ENCODE measurements at places on chromosomes 1 and 21. TPM values are rescaled to one million over a fixed set of nuclear protein-coding genes. Genes with fewer than 3 reads are reported as not detected.

DNA sequence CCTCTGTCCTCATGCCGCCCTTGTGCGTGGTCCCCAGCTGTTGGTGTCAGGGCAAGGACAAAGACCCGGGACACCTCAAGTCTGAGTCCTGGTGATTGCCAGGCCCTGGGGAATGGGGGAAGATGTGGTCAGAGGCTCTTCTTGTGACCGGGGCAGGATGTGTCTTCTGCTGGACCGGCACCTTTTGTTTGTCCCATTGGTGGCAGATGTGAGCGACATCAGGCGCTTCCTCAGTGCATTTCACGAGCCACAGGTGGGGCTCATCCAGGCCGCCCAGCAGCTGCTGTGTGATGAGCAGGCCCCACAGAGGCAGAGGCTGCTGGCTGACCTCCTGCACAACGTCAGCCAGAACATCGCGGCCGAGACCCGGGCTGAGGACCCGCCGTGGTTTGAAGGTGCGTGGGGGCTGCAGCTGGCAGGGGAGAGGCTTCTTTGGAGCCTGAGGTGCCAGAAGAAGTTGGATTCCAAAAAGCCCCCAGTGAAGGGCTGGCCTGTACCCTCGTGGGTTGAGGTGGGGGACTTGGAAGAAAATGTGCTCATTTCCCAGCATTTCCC is 8.4 kb downstream of the DFFB start:
- DNase-seq = no peak

DNA sequence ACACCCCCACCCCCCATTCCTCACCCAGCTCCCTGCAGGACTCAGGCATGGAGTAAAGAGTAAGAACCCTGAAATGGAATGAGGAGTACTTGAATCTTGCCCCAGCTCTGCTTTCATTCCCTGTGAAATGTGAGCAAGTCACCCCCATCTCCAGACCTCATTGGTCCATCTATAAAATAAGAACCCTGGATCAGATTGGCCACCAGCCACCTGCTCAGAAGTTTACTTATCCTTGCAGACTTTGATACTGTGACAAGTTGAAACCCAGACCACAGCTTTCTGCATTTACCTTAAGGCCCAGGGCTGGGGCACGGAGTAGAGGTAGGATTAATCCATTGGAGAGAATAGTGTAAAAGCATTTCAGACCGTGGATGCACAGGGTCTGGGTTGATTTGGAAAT is 2.2 kb downstream of the KISS1 start:
- DNase-seq = no peak

DNA sequence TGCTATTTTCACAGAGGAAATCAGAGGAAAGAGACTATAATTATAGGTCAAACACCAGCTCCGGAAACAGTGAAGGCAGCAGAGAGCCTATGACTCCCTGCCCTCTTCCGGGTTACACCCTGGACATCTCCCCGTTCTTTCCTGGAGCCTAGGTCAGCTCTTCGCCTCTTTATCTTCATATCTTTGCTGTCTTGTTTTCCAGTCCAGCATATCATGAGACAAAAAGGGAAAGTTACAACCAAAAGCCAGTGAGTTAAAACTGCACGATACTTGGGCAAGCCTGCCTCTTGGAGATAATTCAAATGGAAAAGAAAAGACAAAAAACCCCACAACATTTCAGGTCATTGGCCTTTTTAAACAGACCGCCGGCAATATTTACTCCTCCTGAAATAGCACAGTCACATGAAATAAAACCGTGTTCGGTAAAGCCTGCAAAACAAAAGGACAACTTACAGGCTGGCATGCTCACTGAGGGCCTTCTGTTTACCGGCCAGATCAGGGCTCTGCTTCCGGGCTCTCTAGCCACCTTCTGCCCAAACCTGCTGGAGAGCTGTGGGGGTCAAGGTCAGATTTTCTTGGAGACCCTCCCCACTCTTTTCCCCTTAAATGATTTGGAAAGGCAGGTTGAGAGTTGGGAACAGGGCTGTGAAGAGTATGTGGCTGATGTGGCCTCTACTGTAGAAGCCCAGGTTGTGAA is 42.8 kb upstream of the PPP2R5A start:
- no peak for DNase-seq

- no peak for DNase-seq
These were observed 63.6 kb upstream of the ETV3 start for GRCh38 chr1:157201767-157202166.

The ATF3 gene
- polyA plus RNA-seq = 9.9 TPM
